Stimulated activated CD4-positive, alpha-beta T cell treated with anti-CD3 and anti-CD28 coated beads, Interleukin-2, amount 100 ng/mL, for 24 hours (primary cell): ENCODE measurements at places on chromosomes 3 and 15.

DNA sequence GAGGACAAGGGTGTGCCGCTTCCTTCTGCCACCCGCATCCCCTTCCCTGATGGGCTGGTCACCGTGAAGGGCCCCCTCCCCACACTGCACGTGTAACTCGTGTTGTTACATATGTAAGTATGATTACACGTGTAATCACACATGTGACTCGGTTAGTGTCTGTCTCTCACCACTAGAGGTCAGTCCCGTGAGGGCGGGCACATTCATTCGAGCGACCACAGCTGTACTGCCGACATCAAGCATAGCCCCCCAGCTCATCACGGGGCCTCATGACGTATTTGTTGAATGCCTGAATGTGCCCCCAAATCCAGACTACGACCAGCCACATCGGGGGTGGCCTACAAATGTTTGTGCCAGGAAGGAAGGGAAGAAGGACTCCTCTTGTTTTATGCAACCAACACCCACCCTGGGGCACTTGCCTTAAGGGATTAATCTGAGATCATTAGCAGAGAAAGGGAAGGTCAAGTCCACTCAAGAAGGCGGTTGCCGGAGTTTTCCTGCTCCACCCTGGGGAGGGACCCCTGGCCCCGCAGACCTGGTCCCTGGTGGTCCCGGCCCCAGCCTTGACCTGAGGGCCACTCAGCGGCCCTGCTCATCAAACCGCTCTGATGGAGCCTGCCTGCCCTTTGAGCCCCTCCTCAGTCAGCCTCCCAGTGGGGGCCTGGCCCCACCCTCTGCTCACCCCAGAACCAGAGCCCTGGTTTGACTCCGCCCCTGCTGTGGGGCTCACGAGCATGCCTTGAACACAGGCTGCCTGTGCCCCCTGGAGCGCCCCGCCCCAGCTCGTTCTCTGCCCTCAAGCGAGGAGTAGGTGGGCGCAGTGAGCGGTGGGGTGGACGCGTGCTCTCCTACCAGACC lies 52.8 kb downstream of the RGMA start:
- DNase-seq, result peak; percentile 51

GRCh38 chr15:82647835-82648256 lies 683 bp upstream of the CPEB1 start:
- DNase-seq, result peak; percentile 34

GRCh38 chr3:96083610-96084009 lies 730.8 kb upstream of the EPHA6 start:
- no peak for DNase-seq

- no peak for DNase-seq
Observed at GRCh38 chr3:32045091-32045915, 61.1 kb upstream of the GPD1L start.

DNA sequence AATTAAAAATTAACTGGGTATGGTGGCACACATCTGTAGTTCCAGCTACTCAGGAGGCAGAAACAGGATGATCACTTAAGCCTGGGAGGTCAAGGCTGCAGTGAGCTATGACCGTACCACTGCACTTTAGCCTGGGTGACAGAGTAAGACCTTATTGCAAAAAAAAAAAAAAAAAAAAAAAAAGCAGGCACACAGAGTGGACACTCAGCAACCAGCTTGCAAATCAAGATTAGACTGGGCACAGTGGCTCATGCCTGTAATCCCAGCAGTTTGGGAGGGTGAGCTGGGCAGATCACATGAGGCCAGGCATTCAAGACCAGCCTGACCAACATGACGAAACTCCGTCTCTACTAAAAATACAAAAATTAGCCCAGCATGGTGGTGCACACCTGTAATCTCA lies 5.4 kb downstream of the CLN6 start:
- DNase-seq, result no peak

- DNase-seq, result peak; percentile 41
Observed at GRCh38 chr15:98599909-98600691, 48.2 kb upstream of the IGF1R start.

DNA sequence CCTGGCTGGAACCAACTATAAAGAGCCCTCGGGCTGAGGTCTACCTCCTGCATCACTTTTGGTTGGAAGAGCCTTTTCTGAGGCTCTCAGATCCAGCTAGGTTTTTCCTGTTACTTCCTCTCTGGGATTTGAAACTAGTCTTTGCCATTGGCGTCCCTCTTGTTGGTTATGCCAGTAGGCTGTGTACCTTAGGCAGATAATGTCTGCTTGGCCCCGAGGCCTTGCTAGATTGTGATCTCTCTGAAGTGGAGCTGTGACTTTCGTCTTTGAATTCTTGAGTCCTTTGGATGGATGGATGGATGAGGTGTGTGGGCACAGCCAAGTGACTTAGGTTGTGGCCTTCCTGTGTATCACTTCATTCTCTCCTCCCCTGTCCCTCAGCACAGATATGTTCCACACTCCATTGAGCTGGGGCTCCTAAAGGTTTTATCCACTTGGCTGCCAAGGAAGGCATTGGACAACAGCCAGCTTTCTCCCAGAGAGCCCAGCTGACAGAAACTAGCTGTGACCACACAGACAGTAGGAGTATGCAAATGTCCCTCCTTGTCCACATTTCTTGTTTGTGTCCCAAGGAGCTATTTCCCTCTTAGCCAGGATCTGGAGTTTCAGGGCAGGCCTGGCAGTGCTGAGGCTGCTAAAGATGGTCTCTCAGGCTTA lies 7.9 kb upstream of the DNAJC17 start:
- no peak for DNase-seq

GRCh38 chr15:78808550-78808949 lies 2.7 kb downstream of the ADAMTS7 start:
- DNase-seq, result peak; percentile 19
